ENCODE measurements at places on chromosomes 1 and 21. TPM values are rescaled to one million over a fixed set of nuclear protein-coding genes. Genes with fewer than 3 reads are reported as not detected.

Gene OR10J1
- total RNA-seq, result not detected

GRCh38 chr1:178768423-178768822 is 43.4 kb downstream of the RALGPS2 start:
- ATAC-seq, result peak; percentile 45

DNA sequence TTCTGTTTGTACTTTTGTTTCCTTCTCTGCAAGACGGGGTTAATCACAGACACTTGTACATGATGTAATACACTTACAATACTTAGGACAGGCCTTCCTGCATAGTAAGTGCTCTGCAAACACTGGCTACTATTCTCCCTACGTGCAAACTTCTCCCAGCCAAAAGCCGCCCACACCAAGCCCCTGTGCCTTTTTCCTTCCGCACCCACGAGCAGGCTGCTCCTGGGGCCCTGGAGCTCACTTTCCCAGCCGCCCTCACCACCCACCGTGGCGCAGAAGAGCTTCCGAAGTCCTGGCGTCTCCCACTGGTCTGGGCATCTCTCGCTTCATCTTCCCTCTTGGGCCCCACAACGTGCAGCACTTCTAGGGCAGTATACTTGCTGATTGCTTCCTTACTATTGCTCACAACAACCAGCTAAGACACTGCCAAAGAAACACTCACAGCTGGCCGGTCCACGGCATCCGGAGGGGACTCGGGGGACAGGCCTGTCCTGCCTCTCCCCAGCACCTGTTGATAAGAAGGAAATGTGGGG is 22.5 kb upstream of the GPR157 start:
- ATAC-seq, result no peak

DNA sequence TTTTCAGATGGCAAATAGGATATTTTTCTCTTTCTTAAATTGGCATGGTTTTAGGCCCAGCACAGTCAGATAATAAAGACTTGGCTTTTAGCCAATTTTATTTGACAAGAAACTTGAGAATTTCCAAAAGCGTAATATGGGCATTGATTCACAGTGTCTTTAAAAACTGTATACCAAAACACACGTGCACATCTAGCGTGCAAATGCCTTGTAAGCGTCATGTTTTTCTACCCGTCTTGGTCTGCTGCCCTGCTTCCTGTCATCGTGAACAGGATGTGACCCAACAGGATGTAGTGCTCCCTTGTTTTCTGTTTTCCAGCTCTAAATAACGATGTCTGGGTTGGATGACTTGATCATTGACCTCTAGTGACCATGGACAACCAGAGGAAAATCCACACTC is 24.7 kb upstream of the SLC44A3 start:
- no peak for ATAC-seq

GRCh38 chr1:152546704-152547103 is 19.9 kb downstream of the LCE3E start:
- ATAC-seq, result no peak

- ATAC-seq, result peak; percentile 81
These were observed 146.0 kb upstream of the KIAA0040 start for GRCh38 chr1:175338387-175339135.

GRCh38 chr1:100643471-100644196 is 75.9 kb upstream of the VCAM1 start:
- no peak for ATAC-seq
